ENCODE measurements at places on chromosomes 3 and 15.

- no peak for DNase-seq
Measured at GRCh38 chr3:52310861-52311575, 5.1 kb upstream of the DNAH1 start.

DNA sequence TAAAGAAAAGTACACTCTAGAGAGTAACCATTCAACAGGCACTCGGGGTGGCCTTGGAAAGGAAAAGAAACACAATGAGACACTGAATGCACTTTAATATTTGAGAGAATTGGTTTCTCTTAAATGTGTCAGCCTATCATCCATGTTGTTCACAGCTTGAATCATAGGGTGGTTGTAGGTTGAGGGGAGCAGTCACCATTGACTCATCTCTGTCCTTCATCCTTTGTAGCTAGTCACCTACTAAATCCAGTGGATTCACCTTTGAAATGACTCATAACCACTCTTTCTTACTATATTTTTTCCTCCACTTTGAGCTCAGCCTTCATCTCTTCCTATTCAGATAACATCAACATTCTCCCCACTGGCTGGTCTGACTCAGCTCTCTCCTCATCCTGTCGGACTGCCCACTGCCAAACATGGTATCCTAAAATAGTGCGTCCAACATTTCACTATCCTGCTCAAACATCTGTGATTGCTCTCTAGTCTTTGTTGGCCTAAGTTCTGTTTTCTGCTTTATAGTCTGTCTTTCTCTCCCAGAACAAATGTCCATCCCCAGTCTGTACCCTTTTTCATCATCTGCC is 182.7 kb upstream of the GADL1 start:
- no peak for DNase-seq

GRCh38 chr3:106629215-106629832 is 747.9 kb upstream of the CCDC54 start:
- DNase-seq = no peak

GRCh38 chr3:192566706-192567290 is 160.5 kb downstream of the FGF12 start:
- peak; percentile 11 for DNase-seq

GRCh38 chr3:170154569-170155143 is 26.9 kb downstream of the PHC3 start:
- DNase-seq = peak; percentile 19

DNA sequence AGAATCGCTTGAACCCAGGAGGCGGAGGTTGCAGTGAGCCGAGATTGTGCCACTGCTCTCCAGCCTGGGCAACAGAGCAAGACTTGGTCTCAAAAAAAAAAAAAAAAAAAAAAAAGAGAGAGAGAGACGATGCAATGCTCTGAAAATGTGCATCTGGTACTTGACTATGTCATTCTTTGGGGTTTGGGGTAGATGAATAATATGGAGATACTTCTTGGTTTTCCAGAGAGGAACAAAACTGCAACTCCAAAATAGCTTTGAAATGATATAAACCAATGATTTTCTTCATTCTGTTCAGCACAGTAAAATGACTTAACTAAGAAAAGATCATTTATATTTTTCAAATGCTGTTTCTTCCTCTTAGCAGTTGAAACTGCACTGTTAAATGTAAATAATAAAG is 158.9 kb downstream of the ISL2 start:
- no peak for DNase-seq

DNA sequence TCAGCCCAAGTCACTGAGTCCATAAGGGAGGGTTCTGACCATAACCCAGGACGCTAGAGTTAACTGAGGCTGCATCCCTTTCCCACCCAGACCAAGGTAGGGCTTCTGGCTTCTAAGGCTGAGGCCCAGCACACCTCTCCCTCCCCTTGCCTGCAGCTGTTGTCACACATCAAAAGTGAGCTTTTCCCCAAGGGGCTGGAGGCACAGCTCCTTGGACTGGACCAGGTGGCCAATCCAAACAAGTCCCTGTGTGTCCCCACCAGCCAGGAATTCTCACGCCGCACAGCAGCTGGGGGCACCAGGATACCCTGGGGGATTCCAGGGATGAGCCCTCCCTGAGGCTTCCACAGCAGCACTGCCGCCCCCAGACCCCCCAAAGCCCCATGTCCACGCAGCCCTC is 22.3 kb upstream of the ISLR2 start:
- DNase-seq = no peak

DNA sequence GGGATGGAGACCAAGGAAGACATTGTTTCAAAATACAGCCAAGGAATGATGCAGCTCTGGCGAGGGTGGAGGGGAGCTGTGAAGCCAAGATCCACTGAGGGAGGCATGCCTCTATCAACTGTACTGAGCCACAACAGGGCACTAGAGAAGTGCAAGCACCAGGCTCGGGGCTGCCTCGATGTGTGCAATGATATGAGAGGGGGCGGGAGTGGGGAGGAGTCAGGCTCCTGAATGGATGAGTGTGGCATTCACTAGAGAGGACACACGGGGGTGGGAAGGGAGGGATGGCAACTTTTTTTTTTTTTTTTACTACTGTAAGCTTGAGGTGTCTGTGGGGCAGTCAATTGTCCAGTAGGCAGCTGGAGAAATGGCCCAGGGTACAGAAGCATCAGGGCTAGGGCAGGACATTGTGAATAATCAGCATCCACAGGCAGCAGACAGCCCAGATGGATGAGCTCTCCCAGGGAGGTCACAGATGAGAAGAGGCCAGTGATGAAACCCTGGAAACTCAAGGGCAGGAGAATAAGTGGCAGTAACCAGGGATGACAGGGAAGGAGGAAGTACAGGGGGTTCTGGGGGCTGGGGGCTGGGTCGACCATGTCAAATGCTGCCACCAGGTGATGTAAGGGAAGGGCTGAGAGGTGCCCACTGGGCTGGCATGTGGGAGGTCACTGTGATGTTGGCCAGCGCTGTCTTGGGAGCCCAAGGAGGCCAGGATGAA is 5.9 kb downstream of the STOML1 start:
- no peak for DNase-seq

DNA sequence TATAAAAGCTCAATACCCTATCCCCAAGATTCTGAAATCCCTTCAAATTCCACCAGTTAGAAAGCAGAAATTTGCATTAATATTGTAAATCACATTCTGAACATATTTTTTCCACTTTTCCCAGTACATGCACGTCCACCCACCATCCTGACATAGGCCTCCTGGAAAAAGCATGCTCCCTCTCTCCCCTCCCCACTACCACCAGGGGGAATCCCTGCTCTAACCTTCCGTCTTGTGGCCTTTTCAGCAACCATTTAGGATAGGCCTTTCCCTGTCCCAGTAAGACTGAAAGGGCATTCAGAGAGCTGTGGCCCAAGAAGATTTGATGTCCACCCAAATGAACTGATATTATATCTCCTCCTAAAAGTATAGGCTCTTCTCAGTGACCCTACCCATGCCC is 182.1 kb downstream of the ARRDC4 start:
- no peak for DNase-seq

DNA sequence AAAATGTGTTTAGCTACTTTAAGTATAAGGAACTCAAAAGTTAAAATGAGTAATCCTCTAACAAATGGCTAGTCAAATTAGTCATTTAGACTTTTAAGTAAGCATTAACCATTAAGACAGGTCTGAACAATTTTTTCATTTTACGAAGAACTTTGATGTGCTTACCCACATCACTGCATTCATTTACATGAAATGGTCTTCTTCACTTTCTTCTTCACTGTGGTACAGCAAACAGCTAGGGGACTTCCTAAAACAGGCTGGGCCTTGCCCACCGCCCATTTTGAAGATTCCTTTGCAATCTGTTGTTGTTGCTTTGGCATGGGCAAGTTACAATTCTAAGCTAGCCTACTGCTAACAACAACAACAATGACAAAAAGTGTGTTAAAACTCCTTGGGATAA is 67.4 kb downstream of the CBLB start:
- DNase-seq = no peak

- DNase-seq = no peak
Measured at GRCh38 chr3:50138266-50139200, 16.6 kb upstream of the SEMA3F start.

- DNase-seq = no peak
Measured at GRCh38 chr3:155712008-155712407, 32.9 kb downstream of the PLCH1 start.

- DNase-seq = no peak
Measured at GRCh38 chr15:93683651-93684050, 547.7 kb upstream of the MCTP2 start.

DNA sequence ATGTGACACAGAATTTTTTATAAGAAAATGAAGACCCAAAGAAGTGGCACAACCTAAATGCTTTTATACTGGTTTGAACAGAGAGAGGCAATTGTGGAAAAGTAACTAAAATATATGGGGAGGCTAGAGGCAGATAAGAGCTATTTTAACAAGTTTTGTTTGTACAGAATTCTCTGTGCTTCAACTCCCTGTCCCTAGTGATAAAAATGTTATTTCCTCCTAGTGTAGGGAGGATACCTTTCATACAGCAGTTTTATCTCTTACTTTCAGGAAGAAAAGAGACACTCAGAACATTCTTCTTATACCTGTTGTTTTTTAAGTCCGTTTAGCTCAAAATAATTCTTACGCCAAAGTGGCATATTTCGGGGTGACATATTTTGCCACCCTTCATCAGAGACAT is 21.2 kb upstream of the ZNF639 start:
- DNase-seq = no peak

DNA sequence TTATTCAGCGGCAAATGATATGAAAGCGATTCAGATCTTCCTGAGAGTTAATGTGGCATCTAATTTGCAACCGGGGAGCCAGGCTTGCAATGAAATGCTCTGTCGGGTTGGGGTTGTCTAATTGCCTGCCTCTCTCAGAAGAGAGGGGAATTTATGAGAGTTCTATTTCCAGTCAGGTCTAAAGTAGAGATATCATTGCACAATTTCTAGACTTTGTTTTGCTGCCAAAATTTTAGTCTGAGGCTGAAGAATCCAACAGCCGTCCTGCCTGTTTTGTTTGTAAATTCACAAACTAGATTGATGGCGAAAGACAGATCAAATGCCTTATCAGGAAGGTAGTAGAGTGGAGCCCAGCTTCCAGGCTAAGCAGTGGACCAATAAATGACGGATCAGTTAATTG is 610 bp downstream of the LIPC start:
- no peak for DNase-seq

GRCh38 chr3:14124223-14124614 is 451 bp downstream of the CHCHD4 start:
- DNase-seq = no peak

GRCh38 chr3:38028621-38029361 is 651 bp downstream of the PLCD1 start:
- DNase-seq = no peak

DNA sequence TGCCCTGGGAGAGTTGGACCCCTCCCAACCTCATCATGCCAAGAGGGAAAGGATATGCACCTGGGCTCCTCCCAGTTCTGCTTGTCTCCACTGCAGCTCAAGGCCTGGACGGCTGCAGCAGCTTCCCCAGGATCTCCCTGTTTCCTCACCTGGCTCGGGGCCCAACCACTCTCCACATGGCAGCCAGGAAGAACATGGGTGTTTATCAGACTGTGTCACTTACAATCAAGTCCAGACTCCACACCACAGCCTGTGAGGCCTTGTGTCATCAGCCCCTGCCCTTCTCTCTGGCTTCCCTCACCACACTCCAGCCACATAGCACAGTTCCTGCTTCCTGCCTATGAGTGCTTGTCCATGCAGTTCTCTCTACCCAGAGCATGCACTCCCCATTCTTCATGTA is 534.4 kb downstream of the EPHB1 start:
- no peak for DNase-seq

DNA sequence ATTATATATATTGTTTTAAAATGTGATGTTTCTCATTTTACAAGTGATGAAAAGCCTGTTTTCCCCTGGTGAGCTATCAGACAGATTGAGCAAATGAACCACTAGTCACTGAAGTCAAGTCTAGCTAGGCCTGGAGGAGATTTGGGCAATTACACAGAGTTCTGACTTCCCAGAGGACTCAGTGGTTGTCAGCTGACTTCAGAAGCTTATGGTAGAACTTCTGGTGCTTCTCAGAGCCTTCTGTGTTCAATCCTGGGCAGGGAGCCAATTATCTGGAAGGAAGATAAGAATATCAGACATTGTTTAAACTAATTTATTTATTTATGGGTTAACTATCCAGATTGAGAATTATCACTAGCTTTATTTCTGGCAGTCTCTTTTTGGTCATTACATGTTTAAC is 37.7 kb upstream of the NAALADL2 start:
- no peak for DNase-seq

DNA sequence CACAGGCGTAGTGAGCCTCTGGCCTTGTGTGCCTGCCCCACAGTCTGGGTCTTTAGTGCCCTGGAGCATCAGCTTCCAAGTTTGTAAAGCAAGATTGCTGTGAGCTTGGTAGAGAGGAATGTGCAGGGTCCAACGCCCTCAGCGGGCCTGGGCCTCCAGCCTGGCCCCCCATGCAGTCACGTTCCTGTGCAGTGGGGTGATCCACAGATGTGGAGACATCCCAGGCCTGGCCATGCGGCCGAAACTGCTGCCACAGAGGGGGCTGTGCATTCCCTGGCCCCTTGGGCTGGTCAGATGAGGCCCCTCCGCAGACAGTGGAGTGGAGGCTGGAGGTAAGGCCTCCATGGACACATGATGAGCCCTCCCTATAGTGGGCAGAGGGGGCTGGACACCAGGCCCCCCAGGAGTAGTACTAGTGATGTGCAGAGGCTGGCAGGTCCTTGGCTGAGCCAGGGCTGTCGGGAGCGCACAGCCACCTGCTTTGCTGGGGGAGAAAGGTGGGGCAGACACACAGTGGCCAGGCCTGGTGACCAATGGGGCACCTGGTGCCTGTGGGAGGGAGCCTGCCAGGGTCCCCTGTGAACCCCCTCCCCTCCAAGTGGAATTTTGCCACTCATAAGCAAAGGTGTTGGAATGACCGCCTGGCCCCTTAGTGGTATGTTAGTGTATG is 71.5 kb downstream of the EFCAB12 start:
- DNase-seq = no peak

GRCh38 chr3:8324747-8325146 is 176.9 kb upstream of the LMCD1 start:
- peak; percentile 9 for DNase-seq

GRCh38 chr3:135650309-135650708 is 315.2 kb upstream of the PPP2R3A start:
- no peak for DNase-seq

DNA sequence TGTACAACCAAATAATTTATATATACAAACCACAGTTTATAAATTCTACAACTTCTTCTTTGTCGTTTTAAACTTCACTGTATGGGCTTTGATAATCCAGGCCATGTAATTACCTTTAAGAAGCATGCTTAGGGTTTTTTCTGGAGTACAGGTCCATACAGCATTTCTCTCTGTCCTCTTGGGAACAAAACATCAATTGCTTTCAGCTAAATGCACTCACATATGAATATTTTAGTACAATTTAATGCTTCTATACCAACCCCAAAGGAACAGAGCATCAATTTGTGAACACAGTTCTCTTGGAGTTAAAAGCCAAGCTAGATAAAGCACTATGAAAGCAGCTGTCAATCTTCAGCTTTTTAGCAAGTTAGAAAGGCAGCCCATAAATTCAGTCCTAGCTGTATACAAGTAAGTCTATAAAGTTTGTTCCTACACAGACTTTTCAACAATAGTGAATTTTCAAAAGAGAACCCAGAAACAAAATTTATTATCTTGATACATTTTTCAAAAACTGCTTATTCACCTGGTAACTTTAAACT is 66.1 kb downstream of the ETFA start:
- no peak for DNase-seq
